ENCODE measurements at places on chromosomes 1 and 21.

GRCh38 chr1:43329995-43330751 is 7.4 kb upstream of the MPL start:
- peak; percentile 66 for DNase-seq

DNA sequence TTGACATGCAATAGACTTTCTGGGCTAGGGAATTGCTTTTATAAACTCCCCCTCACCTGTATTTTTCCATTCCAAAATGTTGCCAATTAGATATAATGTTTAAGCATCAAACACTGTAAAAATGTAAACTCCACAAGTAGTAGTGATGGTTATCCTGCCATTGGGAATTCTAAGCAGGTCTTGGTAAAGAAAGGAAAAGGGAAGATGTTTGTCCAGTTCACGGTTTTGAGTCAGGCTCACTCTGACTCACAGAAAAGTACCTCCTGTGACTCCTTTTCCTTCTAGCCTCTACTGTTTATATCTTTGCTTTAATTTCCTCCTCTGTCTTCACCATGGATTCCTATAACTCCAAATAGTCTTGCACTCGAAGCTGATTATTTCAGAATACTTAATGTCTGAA is 19.0 kb upstream of the PTPN14 start:
- DNase-seq: no peak

DNA sequence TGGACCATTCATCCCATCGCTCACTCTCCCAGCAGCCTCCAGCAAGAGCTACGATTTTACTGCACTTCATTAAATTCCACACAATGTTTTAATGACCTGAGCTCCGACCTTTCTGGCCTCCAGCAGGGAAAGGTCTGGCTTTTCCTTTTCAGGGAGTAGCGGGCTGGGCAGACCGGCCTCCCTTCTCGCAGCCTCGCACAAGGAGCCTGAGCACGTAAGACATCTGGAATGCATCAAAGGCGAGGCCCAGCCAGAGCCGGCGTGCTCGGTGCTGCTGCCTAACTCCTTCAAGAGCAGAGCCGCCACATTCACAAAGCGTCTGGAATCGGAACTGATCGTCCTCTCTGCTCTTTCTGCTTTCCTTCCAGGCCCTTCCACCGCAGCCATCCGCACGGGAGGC is 32.5 kb upstream of the FHAD1 start:
- no peak for DNase-seq

DNA sequence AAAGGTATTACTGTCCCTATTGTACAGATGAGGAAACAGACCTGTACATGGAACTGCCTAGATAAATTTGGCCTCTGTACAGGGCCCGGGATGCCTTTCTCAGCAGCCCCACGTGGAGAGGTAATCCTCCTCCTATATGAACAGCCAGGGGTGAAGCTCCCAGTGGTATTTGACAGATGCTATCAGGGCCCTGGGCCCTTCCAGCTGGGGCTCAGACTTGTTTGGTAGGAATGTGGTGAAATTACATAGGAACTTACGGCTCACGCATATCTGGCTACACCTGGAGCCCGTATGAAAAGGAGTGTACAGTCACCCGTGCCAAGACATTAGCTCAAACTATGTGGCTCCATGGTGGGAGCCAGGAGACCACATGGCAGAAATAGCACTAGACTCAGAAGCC is 24.8 kb upstream of the TCEA3 start:
- no peak for DNase-seq

DNA sequence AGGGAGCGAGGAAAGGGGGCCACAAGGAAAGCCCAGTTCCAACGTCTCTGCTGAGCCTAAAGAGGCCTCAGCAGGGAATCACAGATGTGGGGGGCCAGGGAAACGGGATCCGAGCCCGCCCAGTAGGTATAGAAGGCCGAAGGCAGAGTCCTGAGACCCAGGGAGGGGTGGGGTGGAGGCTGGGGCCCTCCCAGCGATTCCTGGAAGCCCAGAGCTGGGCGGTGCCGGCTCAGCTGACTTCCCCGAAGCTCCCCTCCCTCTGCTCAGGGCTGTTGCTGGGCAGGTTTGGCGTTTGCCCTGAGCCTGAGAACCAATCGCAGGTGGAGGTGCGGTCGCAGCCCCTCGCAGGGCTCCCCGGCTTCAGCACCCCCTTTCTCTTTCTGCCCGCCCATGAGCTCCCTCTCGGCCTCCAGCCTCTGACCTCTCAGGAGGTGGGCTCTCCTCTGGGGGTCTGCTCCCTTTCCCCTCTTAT is 12.8 kb downstream of the ADAMTSL4 start:
- peak; percentile 88 for DNase-seq

DNA sequence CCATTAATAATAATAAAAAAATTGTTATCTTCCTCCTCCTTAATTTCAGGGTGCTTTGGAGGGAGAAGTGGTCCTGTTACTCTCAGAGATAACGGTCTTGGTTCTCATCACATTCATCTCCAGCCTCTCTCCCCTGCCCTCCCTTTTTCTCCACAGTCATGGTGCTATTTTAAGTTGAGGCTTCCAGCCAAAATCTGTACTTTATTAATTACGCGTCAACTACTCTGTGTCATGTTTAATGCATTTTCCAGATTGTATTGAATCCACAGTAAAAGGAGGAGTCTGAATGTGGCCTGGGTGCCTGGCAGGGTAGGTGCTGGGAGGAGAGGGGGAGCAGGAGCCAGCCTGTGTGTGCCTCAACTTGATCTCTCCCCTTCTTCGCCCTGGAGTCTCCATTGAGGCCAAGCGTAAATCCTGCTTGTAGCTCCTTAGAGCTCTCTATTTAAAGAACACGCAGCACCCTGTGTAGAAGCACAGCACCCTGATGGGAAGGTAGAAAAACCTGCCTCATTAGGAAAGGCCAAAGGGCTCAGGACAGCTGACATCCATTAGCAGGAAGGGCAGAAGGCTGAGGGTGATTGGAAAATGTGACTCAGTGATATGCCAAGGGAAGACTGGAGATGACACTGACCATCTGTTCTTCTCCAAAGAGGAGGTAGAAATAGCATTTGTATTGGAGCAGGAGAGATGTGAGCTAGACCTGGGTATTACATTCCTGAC is 82.4 kb downstream of the PLXNA2 start:
- DNase-seq: no peak

- no peak for DNase-seq
Observed at GRCh38 chr1:212738330-212738729, 38.7 kb upstream of the BATF3 start.
